Dorsolateral prefrontal cortex (tissue), 122 donors: ENCODE measurements at places on chromosomes 7 and 10.

DNA sequence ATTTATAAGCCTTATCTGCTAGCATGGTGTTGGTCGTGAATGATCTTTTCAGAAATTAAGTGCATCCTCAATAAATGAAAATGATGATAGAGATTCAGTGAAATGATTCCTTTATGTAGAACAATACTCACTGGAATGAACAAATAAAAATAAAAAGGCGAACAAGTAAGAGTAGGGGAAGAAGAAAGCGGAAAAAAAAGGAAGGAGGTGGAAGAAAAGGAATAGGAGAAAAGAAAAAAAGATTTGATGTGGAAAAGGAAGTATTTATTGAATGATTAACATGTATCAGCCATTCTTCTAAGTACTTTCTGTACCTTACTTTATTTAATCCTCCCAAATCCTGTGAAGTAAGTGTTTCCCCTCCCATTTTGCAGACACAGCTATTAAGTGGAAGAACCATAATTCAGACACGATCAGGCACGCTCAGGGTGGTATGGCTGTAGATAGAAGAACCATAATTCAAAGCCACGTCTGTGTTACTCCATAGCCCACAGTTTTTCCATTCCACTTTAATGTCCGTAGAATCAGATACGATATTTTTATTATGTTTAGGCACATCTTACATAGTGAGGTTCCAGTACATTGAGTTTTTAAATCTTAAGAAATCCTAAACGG is 156.2 kb upstream of the LAMB4 start:
- no peak for DNase-seq

- no peak for DNase-seq
Observed at GRCh38 chr10:133173860-133174640, 14.0 kb downstream of the KNDC1 start.

GRCh38 chr7:81138870-81139269 is 220.0 kb upstream of the SEMA3C start:
- no peak for DNase-seq

- DNase-seq, result no peak
Observed at GRCh38 chr10:129400426-129400825, 66.6 kb upstream of the MGMT start.

DNA sequence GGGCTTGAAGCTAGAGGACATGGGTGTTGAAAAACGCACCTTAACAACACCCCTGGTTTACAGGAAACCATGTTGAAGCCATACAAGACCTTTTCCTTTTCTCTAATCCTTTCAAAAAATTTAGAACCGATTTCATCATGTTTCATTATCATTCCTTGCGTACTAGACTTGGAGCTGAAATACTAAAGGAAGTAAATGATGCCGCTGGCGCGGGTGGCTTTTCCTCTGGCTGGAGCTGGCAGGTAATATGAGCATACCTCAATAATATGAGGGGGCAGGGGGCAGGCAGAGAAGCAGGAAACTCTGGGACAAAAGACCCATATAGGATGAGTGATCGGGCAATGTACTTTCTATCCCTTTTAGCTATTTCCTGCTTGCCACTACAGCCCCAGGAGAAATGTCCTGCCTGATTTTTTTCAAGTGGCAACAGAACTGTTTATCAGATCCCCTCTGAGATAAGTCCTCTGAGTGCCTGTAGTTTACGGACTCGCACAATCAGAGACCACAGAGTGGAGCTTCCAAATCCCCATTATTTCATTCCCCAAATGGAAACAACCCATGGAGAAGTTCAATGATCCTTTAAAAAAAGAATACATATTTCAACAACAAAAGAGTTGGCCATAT is 450.1 kb downstream of the KCNMA1 start:
- DNase-seq, result no peak

DNA sequence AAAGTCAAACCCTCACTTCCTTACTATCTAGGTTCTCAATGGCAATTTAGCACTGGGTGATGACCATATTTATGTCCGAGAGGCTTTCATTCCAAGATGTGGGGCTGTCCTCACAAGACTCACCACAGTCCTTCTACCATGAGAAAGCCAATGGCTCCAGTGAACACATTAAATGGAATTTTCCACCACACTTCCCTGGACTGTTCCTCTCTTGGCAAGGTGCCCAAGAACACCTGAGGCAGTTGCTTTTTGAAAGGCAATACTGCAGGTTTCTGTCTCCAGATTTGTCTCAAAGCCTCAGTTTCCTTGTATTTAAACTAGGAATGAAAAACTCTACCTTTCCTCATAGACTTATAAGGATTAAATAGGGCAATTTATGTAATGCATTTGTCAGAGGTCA is 24.2 kb downstream of the AFAP1L2 start:
- no peak for DNase-seq

DNA sequence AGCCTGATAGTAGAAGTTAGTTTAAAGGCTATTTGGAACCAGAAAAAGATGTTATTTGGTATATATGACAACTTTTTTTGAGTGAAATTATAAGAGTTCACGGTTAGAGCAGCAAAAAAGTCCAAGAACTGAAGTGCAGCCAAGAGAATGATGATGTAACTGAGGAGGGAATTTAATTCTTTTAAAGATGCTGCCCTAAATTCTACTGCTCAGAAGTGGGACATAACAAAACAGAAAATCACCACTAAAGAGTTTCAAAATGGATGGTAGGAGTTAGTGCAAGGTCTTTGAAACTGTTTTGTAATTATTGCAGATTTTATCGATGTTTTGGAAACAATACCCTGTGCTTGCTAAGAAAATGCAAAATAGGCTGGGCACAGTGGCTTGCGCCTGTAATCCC is 6.5 kb downstream of the SAMD8 start:
- DNase-seq, result no peak

GRCh38 chr7:64997927-64998391 is 7.1 kb upstream of the ZNF117 start:
- no peak for DNase-seq
